ENCODE measurements at places on chromosomes 13 and 19. TPM values are rescaled to one million over a fixed set of nuclear protein-coding genes. Genes with fewer than 3 reads are reported as not detected.

Gene SERTAD1
- 40.8 TPM for total RNA-seq

Gene CCL25
- total RNA-seq = not detected

Gene MCF2L
- total RNA-seq = 0.63 TPM

Gene ZNF729
- total RNA-seq = not detected

Gene NBEA
- total RNA-seq = 1.7 TPM

Gene ATP8B3
- 1.9 TPM for total RNA-seq

Gene SLC35E1
- 17.8 TPM for total RNA-seq

Gene CD177
- total RNA-seq = not detected

Gene KIR2DL4
- total RNA-seq = not detected

Gene IFNL1
- total RNA-seq = not detected

Gene CCNE1
- total RNA-seq = 22.6 TPM

Gene CEACAM16
- total RNA-seq = 0.13 TPM

Gene ZNF415
- not detected for total RNA-seq

Gene OR7C1
- not detected for total RNA-seq

Gene DUS3L
- total RNA-seq = 28.3 TPM

Gene LENG9
- total RNA-seq = 4.2 TPM

Gene ZNF329
- 3.1 TPM for total RNA-seq

Gene ZNF350
- total RNA-seq = 3.4 TPM

Gene ZNF560
- total RNA-seq = not detected

Gene ZNF575
- 1.9 TPM for total RNA-seq

Gene SOX21
- total RNA-seq = 0.35 TPM

Gene LINGO3
- 0.05 TPM for total RNA-seq

Gene OR7A5
- total RNA-seq = not detected

Gene ATP4B
- total RNA-seq = not detected

Gene METTL21C
- not detected for total RNA-seq

Gene REEP6
- 4.7 TPM for total RNA-seq

Gene FGF21
- not detected for total RNA-seq

Gene CD22
- 0.89 TPM for total RNA-seq

Gene BTBD2
- total RNA-seq = 41.7 TPM

Gene RASAL3
- not detected for total RNA-seq

Gene WASF3
- total RNA-seq = 0.12 TPM

Gene ZNF221
- total RNA-seq = 0.68 TPM

Gene VSTM2B
- not detected for total RNA-seq

Gene ZNF730
- not detected for total RNA-seq
